GDM1 (cell line): ENCODE measurements at places on chromosomes 5 and 9.

GRCh38 chr5:160462167-160462566, 40.5 kb downstream of the PTTG1 start:
- DNase-seq = no peak

DNA sequence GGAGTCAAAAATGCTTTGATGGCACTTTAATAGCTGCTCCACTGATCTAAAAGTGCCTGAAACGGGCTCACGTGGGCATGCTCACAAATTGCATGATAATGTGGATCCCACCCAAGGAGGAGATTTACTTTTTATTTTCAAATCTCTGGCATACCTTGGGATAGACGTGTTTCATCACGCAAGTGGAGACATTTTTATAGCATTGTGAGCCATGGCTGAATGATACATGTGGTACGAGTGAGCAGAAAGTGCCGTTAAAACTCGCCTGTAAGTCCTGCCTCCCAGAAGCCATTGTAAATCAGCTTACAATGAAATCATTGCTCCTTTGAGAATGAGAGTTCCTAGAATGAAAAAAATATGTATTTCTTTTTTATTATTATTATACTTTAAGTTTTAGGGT, 514.7 kb downstream of the MAT2B start:
- DNase-seq = no peak

GRCh38 chr5:173672891-173673290, 56.4 kb upstream of the BOD1 start:
- DNase-seq = no peak

DNA sequence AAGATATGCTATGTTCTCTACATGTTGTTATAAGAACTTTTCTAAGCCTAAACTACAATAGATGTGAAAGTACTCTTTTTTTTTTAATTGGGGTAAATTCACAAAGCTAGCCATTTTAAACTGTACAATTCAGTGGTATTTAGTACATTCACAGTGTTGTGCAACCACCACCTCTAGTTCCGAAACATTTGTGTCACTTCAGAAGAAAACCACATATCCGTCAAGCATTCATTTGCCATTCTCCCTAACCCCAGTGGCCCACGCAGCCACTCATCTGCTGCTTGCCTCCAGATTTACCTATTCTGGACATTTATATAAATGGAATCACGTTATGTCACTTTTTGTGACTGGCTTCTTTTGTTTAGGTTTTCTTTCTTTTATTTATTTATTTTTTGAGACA, 43.1 kb downstream of the SPTAN1 start:
- no peak for DNase-seq

DNA sequence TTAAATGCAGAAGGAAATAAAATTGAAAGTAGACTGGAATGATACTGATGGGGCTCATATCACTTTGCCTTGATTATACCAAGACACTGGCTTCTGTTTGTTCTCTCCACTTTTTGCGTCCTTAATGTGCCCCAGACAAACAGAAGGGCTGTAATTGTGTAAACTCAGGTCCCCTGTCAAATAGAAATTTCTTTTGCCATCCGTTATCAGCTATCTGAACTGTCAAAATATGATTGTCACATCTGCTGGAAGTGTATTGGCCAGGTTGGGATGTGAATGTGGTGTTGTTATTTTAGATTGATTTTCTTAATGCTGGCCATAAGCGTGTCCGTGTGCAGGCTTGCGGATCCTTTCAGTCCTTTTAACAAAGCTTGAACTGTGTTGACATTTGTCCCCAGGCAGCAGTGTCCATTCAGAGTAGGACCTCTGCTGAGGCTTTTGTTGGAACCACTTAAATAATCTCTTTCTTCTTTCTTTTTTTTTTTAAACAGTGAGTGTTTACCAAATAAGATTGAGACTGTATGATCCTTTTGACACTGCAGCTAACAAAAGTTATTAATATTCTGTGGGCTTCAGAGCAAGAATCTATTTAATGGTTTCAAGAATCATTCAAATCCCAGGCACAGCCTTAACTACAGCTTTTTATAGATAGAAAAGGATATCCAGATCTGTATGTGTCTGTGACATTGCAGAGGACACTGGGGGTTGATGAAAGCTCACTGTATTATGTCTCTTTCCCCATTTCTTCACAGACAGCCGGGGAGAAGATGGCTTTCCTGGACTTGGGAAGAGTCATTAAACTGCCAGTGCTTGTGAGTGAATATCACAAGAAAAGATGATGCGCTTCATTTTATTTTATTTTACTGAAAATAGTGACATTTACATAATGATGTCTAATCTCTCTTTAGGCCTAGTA, 171.7 kb downstream of the ZNF608 start:
- DNase-seq = no peak

- DNase-seq = no peak
These were observed 80.3 kb downstream of the CSNK1A1 start for GRCh38 chr5:149470942-149471341.

DNA sequence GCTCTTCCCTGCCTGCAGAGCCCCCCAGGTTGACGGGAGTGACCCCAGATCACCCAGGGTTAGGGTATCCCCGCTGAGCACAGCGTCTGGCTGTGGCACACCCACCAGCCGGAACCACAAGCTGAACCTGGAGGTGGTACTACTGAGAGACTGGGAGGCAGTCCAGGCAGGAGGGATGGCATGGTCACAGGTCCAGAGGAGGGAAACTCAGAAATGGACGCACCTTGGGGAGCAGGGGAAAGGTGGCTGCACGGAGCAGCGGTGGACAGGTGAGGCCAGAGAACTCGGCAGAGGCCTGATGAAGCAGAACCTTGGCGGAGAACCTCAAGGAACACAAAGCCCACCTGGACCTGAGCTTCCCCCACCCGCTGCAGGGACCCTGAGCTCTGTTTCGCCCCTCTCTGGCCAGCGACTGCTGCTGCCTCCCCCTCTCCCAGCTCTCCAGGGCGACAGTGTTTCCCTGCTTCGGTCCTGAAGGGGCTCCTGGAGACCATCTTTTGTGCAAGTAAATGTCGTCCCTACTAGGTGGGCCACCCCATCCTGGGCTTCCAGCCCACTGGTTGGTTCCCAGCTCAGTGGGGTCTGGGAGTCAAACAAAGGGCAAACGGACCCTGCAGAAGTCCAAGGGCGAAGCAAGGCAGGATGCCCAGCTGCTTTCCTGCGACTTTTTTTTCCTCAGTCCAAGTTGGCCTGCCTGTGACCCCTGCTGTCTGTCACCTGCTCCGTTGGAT, 845 bp downstream of the ADGRD2 start:
- no peak for DNase-seq
